NCI-H460 (cell line): ENCODE measurements at places on chromosomes 7 and 10.

DNA sequence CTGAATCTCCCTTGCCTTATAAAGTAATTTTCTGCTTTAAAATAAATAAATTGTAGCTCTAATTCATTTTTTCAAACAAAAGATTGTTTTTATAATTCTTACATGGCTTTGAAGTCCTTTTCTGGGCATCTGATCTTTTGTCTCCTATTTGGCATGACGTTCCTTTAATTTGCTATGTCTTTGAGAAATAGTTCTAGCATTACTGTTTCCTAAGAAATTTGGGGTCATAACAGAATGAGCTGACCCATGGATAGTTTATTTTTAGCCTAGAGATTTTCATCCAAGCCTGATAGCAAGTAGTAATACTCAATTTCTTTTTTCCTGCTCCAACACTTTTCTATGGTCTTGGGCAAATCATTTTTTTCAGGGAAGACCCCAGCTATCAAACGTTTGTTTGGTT, 31.4 kb downstream of the CCDC71L start:
- no peak for DNase-seq

DNA sequence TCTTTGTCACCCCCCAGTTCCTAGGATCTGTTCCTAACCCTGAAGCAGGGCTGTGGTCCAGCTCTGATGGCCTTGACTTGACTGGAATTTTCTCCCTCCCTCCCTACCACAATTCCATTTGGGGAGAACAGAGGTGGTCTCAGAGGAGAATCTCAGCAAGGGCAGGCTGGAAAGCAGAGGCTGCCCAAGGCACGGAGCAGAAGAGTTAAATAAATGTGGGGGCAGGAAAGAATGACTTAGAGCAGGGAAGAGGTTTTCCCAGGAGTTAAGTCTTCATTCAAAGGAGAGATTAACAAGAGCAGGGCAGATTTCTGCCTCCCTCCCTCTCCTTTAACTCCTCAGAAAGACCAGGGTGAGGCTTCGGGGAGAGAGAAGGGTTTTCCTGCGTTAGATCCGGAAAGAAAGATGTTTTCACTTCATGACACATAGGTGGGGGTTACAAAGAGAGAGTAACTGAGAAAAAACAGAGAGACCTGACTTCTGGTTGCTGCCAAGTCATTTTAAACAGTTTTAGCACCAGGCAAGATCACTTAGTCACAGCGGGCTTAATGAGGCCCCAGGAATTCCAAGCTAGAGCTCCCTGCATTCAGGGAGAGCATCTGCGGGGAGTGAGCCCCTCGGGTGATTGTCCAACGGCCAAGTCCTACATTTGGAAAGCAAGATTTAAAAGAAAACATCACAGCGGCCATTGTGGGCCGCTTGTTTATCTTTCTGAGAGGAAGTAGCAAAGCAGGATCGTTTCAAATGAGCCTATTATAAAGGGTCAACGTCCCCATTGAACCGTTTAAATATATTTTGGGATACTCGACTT, 78.7 kb downstream of the ARHGAP22 start:
- DNase-seq = no peak

GRCh38 chr7:157877298-157878090, 540.7 kb downstream of the DNAJB6 start:
- DNase-seq = no peak

DNA sequence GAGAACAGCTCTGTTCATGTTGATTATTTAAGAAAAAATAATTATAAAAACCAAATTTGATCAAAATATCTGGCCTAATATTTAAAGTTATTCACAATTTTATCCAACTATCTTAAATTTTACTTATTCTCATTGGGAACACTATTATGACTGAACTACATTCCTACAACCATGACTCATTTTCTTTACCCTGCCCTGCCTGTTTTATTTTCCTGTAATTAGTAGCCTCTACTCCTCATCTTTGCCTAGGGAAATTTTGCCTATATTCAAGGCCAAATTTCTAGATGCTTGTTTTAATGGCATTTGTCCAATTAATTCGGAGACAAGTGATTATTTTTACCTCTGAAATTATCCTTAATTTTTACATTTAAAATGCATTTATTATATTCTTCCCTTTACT, 289.7 kb upstream of the TMEM229A start:
- DNase-seq = no peak
